H7 (cell line): ENCODE measurements at places on chromosomes 5 and 9.

DNA sequence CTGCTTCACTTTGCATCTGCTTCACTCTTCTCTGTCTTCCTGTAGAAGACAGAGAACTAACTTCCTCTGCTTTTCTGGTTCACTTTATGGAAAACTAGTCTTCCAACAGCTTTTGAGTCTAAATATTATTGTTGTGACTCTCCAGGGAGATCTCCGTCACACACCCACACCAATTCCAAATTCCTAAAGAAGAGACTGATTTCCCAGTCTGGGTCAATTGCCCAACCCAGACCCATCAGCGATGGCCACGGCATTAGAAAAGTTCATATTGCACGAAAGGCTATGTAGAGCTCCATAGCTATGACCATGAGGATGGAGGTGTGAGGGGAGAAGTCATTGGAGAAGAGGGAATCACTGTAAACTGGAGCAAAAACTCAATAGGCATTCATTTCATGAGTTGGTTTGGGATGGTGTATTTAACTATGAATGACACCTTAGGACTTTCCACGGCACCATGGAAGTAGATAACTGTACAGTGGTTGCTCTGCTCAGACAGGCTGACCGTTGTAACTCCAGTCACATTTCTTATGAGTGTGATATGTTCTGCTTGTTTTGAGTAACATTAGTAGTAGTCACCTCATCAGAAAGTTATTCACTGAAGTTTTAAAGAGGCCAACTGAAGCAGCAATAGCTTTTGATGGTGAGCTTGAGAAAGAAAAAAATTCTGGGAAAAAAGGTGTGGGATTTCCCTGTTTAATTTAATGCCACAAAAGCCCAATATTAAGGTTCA is 78.1 kb upstream of the MAMDC2 start:
- DNase-seq = no peak

- no peak for DNase-seq
Measured at GRCh38 chr5:114208588-114208987, 153.3 kb upstream of the KCNN2 start.

- no peak for DNase-seq
Measured at GRCh38 chr9:76512826-76513225, 53.8 kb downstream of the GCNT1 start.

- no peak for DNase-seq
Measured at GRCh38 chr9:128631636-128632035, 25.0 kb downstream of the DYNC2I2 start.

DNA sequence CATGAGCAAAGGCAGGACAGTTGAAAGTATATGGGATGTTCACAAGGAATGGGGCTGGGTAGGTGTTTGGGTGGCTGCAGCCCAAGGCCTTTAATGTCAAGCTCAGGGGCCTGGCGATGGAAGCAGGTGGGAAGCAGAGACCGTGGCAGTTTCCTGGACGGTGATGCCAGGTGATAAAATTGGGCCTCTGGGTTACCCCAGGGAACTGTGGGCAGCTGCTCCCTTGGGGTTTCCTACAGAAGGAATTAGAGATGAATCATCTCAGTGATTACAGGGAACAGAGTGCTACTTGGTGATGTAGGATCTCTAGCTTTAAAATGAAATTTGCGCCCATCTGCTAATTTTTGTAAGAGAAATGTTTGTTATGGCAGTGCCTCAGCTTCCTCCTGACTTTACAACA is 39.2 kb downstream of the TSTD2 start:
- no peak for DNase-seq

DNA sequence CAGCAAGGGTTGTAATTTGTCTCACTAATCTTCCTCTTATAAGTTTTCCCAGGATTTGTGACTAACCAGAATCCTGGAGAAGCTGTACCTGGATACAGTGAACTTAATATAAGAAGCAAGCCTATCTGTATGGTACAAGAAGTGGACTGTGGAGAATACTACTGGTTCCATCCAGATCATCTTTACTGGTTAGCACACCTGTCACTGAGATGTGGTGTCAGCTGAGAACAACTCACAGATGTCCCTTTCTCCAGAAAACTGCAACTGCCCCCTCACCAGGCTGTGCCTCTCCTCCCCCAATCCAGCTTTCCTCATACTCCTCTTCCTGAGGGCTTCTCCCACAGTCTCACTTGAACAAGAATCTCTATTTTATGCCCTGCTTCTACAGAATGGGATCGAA is 4.9 kb downstream of the FBXO10 start:
- no peak for DNase-seq

DNA sequence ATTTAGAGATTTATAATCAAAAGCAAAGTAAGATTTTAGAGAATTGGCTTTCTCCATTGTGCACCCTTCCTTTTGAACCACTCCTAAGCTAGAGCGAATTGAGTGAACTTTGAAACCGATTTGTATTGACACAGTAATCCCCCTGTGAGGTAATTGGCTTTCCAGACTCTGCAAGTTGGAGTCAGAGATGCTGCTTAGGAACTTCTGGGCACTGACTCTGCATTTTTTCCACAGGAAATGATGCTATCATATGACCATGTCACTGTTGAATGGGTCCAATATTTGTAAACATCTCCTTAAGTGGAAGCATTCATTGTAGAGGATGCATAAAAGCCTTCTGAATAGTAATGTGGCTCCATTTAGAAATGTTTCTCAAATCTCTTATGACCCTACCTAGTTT is 394.4 kb upstream of the ZNF608 start:
- DNase-seq = no peak

DNA sequence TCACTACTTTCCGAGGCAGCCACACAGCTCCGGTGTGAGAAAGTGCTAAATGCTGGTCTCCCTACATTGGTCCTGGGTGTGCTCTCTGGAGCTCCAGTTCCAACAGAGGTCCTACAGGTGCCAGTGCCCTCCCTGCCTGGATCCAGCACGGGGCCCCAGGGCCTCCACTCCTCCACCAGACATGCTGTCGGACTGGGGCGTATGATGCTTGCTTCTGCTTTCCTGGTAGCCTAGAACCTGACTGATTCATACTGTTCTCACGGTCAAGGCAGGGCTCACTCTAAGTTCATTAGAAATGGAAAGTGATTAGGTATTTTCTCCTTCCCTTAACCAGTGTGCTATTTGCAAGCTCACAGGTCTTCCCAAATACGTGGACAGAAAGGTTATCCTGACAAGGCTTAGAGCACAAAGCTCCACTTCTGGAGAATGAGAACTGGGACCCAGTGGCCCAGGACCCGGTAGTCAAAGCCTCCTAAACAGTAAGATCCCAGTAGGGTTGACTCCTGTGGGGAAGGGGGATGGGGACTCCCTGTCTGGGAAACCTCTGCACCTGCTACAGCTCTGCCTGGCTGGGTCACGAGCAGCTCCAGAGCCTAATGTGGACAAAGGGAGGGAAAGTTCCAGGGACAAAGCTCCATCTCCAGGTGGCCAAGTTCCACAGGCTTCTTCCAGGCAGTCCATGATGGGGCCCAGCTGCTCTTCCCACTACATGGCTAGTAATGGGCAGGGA is 98.1 kb downstream of the PAX5 start:
- no peak for DNase-seq

GRCh38 chr5:14283139-14283538 is 140.0 kb downstream of the TRIO start:
- no peak for DNase-seq

DNA sequence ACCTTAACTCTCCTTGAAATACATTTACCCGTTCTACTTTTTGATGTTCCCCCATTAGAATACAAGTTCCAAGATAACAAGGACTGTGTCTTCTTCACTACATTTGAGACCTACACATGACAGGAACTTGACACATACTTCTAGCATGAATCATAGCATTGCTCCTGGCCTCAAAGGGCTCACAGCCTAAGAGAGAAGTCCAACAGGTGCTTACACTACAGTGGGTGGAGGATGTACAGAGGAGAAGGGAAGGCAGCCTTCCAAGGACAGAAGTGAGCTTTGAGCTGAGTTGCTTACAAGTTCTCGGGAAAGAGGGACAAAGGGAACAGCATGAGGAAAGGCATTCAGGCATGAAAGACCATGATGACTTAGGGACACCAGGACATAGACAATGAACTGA is 56.9 kb upstream of the MSX2 start:
- DNase-seq = no peak

DNA sequence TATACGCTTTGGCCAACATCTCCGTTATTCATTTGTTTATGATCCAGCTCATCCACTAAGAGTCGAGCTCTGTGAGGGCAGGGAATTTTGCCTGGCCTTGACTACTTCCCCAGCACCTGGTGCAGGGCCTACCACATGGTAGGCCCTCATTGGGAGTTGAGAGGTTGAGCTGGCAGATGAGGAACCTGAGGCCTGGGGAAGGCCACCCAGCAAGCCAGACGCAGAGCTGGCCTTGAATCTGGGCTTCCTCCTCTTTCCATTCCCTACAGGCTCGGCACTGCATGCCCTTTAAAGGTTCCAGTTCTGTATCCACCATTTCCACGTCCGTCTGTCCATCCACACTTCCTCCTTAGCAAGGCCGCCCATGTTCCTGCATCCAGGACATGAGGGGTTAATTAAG is 24.2 kb downstream of the KCNMB1 start:
- DNase-seq = no peak

DNA sequence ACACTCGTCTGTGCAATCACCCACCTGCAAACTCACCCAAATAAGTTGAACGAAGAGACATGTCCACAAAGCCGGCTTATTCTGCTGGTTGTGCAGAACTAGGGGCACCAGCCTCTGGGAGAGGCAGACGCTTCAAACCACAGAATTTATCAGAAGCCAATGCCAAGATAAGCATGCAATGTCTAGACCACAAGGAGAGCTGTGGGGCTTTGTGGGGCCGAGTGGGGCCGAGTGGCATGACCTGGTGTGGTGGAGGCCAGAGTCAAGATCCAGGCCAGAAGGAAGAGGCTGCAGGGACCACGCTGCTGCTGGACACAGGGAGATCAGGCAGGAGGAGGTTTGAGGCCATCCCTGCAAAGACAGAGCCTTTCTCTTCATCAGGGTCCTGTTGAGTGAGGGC is 259.0 kb downstream of the IRX2 start:
- DNase-seq = no peak

- no peak for DNase-seq
Measured at GRCh38 chr5:154110716-154111115, 71.9 kb downstream of the MFAP3 start.

GRCh38 chr9:21381448-21382339 is 3.5 kb downstream of the IFNA2 start:
- DNase-seq = peak; percentile 16
